ENCODE measurements at places on chromosomes 12 and 14.

GRCh38 chr14:55074662-55075061, 23.2 kb downstream of the MAPK1IP1L start:
- DNase-seq: no peak

- no peak for DNase-seq
Measured at GRCh38 chr12:26939192-26939832, 1.0 kb downstream of the FGFR1OP2 start.

GRCh38 chr14:104739026-104739425, 13.9 kb upstream of the SIVA1 start:
- DNase-seq: no peak

- no peak for DNase-seq
Measured at GRCh38 chr12:57195611-57196371, 20.8 kb upstream of the NXPH4 start.

DNA sequence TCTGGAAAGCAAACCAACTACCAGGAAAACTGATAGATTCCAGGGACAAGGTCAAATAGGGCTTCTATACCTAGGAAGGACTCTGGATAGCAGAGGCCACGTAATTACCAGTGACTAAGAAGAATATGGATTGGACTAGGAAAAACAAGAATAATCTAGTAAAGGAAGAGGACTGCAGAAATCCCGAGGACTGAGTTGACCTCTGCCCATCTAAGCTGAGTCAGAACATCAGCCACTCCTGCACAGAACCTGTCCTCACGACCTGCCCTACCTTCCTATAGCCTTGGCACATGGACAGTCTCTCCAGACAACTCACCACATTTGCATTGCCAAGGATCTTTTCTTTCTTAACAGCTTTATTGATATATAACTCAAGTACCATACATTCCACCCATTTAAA, 2.3 kb downstream of the OR6J1 start:
- no peak for DNase-seq

- peak; percentile 15 for DNase-seq
Measured at GRCh38 chr14:102573591-102574046, 18.8 kb upstream of the RCOR1 start.

DNA sequence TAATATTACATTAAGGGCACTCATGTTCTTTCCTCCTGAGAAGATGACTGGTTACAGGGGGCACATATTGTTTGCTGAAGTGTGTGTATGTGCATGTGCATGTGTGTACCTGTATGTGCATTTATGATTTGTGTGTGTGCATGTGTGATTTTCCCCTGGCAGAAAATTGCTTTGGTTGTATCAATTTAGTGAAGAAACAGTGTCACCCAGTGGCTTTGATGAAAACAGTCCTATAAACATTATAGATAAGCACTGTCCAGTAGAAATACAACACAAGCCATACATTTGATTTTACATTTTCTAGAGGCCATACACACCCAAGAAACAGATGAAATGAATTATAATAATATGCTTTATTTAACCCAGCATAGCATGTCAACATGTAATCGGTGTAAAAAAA, 8.6 kb downstream of the PDE3A start:
- DNase-seq: no peak

GRCh38 chr12:106511365-106511764, 71.4 kb upstream of the RFX4 start:
- DNase-seq: no peak

GRCh38 chr14:78838959-78839358, 668.8 kb downstream of the NRXN3 start:
- no peak for DNase-seq

DNA sequence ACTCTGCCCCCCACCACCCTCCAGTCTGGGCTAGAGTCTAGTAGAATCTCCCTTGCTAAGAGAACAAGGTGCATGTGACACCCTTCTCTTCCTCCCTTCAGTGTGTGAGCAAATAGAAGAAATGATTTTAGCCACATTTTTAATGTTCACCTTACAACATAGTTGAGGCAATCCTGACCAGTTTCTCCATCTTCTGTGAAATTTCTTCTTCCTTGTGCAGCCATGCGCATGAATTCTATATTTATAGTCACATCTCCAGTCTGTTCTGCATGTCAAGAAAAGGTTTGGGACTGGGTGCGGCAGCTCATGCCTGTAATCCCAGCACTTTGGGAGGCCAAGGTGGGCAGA, 9.5 kb upstream of the LTA4H start:
- no peak for DNase-seq

DNA sequence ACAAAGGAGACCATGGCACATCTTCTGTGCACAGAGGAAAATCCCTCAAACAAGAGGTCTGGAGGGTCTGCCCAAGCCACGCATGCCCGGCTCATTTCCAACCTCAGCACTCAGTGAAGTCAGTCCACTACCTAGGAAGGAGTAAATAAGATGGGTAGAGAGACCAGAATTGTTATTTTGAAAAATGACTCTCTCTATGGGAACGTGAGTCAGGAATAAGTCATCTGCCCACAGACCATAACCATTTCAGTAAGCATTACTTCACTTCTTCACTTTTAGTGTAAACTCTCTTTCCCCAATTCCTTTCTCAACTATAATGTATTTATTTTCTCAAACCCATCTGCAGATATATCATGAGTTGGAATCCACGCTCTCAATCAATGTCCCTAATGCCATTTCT, 1039.9 kb upstream of the USP15 start:
- DNase-seq: no peak

- no peak for DNase-seq
Measured at GRCh38 chr14:82779301-82779700, 1245.6 kb upstream of the SEL1L start.

DNA sequence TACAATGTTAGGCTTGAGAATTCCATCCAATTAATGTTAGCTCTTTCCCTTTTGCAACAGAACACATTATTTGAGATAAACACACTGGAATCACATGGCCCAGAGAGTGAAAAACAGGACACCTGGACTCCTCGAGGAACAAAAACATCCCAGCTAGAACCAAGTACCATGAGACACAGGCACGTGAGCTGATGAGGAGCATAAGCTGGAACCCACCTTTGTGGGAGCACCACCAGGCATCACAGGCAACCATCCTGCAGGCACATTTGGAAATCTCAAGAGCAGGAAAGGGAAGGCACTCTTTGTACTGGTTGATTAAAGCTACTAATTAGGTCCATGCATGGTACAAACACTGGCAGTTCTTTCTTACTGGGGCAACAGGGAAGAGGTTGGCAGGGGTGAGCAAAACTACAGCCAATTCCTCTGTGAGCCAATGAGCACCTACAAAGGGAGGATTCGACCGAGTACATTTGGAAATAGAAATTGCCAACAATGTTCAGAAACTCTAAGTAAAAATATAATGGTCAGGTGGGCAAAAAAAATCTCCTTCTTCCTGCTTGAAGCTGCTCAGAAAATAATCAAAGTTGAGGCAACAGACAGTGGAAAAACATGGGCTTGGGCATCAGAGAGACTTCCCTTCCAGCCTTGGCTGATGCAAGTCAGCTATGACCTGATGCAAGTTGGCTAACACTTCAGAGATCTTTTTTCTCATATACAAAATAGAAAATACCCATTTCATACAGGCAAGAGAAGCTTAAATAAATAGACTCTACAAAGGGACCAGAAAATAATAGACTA, 216.7 kb downstream of the NUAK1 start:
- no peak for DNase-seq

GRCh38 chr12:80504389-80505163, 60.5 kb downstream of the PTPRQ start:
- no peak for DNase-seq

GRCh38 chr12:9699269-9699897, 29.9 kb downstream of the CLEC2D start:
- DNase-seq: no peak

- no peak for DNase-seq
Measured at GRCh38 chr12:95608252-95609033, 57.2 kb upstream of the USP44 start.

GRCh38 chr12:50185970-50186663, 18.9 kb upstream of the CERS5 start:
- no peak for DNase-seq

- no peak for DNase-seq
Measured at GRCh38 chr12:128513331-128513730, 246.4 kb downstream of the TMEM132C start.

DNA sequence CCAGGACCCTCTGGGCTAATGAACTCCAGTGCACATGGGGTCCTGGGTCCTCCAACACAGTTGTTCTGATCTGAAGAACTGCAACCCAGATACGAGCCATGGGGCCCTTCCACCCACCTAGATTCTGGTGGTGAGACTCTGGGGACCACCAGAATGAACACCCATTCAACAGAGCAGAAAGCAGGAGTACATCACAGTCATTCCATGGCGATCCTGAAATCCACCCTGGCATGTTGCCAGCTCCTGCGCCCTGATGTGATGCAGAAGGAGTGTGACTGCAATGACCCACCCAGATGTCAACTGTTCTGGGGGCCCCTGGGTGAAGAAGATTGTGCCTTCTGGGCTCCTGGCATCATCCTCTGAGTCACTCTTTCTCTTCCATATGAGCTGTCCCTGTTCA, 211.6 kb downstream of the KIF26A start:
- no peak for DNase-seq

GRCh38 chr12:66744956-66745383, 66.1 kb upstream of the GRIP1 start:
- no peak for DNase-seq

- no peak for DNase-seq
Measured at GRCh38 chr14:59253527-59253926, 65.1 kb downstream of the DAAM1 start.

GRCh38 chr14:63283884-63284248, 34.9 kb downstream of the GPHB5 start:
- no peak for DNase-seq

- no peak for DNase-seq
Measured at GRCh38 chr14:26872515-26873361, 274.9 kb upstream of the NOVA1 start.

DNA sequence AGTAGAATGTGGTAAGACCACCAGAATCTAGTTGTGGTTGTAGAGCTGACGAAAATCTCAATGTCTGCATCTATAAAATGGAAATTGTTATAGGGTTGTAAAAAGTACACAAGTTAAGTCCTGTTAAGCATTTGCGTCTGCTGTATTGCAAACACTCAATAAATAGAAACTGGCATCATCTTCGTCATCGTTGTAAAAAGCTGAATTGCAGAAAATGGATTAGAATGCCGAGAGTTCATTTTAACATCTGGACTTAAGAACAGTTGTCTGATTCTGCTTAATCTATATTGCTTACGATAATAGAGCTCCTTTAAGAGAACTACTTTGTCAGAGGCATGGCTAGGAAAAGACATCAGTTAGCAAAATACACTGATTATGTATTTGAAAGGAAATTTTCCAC, 33.2 kb downstream of the KCNMB4 start:
- DNase-seq: no peak

GRCh38 chr14:36976571-36977023, 195.8 kb downstream of the SLC25A21 start:
- DNase-seq: no peak

DNA sequence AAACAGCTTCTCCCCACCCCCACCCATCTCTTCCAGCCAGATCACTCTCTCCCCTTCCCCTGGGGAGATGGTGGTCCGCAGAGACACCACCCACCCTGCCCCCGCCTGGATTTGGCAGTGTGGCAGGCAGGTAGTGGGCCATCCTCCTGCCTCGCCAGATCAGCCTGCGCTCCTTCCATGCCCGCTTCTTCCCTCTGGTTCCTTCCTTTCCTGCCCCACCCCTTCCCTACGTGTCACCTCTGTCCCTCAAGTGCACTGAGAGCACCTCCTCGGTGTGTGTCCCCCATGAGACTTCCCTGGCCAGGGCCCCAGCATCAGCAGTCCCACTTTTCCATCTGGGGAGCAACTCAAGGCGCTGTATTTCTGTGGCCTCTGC, 632 bp downstream of the NYNRIN start:
- no peak for DNase-seq

GRCh38 chr12:3204730-3205531, 127.8 kb downstream of the TSPAN9 start:
- DNase-seq: no peak

DNA sequence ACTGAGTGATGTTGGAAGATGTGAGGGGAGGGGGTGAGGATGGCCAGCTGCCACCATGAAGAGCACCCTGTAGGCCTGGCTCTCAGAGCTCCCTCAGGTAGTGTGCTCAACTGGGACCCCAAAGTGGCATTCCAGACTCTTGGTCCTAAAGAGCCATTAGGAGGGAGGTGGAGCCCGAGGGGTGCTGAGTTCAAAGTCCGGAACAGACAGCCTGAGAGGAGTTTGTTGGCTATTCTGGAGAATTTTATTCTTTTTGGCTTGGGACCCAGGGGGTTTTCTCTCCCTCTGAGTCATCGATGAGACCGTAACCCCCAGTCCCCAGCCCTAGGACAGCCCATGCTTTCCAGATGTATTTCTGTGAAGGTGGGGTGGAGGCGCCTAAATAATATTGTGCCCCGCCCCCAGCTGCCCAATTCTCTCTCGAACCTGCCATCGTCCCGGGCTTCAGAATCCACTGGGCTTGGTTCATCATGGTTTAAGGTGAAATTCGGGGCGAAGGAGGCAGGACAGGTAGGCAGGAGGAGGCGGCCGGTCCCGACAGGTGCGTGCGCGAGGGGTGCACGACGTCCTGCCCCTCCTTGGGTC, 690 bp upstream of the RBP5 start:
- no peak for DNase-seq

- peak; percentile 36 for DNase-seq
Measured at GRCh38 chr14:106578481-106578880, 1052.1 kb downstream of the TMEM121 start.

DNA sequence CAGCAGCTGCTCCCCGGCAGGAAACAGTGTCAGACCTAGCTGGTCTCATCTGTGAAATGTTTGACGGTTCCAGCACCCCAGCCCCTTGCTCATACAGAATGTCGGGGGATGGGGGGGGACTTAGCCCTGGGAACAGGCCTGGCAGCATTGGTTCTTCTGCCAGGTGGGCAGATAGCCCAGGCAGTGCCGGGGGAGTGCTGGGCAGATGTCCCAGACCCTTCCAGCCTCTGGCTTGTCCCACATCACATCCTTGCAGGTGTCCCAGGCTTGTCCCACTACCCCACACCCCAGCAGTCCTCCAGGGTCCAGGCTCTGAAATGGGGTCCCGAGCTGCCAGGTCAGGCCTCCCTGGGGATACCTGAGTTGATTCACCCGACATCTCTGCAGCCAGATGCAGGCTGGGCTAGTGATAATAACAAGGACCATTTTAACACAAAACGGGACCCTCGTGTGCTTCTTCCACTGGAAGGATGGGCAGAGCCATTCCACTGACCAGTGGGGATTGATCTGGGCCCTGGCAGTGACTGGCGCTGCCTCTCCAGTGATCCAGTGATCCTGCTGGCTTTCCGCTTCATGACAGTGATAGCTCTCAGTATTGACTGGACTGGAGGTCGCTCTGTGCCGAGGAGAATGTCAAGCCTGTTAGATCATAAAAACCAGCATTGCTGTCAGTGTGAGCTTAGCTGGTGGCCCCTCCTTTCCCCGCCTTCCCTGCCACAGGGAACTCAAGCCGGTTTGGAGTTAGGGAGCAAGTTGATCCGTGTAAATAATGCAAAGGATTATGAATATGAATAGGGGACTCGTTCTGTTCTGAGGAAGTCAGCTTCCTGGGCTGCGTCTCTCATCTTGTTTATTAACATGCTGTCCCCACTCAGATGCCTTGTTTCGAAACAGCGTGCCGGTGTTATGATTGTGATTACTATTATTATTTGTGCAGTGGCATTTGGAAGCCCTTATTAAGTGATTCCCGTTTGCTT, 180.6 kb downstream of the AACS start:
- DNase-seq: no peak

- DNase-seq: no peak
Measured at GRCh38 chr12:13805041-13805440, 176.4 kb downstream of the GRIN2B start.

GRCh38 chr12:58893495-58893894, 26.8 kb downstream of the LRIG3 start:
- DNase-seq: no peak

GRCh38 chr14:103016594-103016993, 40.8 kb downstream of the CDC42BPB start:
- no peak for DNase-seq

Data from stimulated activated naive B cell treated with anti-CD40 and anti-IgM and Interleukin-4, amounts not matched to agents 10 μg/mL and 1 μg/mL and 100 μg/mL, for 72 hours (primary cell).